ENCODE measurements at places on chromosomes 5 and 9. TPM values are rescaled to one million over a fixed set of nuclear protein-coding genes. Genes with fewer than 3 reads are reported as not detected.

The MAST4 gene
- total RNA-seq: 19.4 TPM

- no peaks in the 10 kb centered on the region for H3K27me3 ChIP-seq
- H3K4me3 ChIP-seq: no peak overlapping the region
- no peak for DNase-seq
- H3K4me1 ChIP-seq: peaks cover 7% of the 10 kb centered on the region
Measured at GRCh38 chr5:143920772-143921171, 108.8 kb downstream of the HMHB1 start.

DNA sequence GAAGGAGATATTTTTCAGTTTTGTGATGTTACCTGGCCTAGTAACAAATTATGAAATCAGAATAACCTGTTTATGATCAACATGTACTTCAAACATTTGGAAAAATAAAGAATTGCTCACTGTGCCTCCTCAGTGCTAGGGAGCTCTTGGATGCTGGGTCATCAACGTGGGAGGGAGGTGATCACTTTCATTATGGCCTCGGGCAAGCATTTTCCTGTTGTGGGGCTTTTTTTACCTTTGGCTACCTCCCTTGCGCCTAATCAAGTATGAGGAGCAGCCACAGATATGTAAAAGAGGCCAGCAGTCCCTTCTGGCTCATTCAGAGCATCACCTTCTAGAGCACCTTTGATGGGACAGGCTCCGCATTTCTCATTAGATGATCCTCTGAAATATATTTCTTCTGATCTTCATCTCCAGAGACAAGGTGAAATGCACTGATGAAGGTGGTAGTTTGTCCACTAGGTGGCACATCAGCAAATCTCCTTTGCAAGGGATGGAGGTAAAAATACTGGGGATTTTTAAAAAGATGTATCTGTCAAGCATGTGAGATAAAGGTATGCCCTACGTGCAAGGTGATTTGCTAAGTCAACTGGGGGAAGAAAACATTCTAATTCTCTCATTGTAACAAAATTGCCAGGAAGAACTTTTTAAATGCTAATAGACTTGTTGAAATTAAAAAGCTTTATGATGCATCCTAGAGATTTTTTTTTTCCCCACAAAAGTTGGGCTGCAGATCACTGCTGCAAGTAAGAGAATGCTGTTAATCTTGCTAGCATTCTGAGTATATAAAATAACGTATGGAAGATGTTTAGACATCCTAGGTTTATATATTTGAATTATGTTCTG, 218.2 kb downstream of the MAST4 start:
- H3K4me3 ChIP-seq: no peak overlapping the region
- H3K4me1 ChIP-seq: no peaks in the 10 kb centered on the region
- H3K27me3 ChIP-seq: no peaks in the 10 kb centered on the region
- H3K27ac ChIP-seq: no peak overlapping the region
- no peak for DNase-seq

The ARHGEF39 gene
- total RNA-seq: not detected
